T-helper 2 cell (primary cell): ENCODE measurements at places on chromosomes 6 and 20.

- no peak for DNase-seq
These were observed 67.7 kb upstream of the ZNFX1 start for GRCh38 chr20:49345524-49345923.

GRCh38 chr20:37741570-37741969 is 47.7 kb downstream of the CTNNBL1 start:
- DNase-seq = no peak

DNA sequence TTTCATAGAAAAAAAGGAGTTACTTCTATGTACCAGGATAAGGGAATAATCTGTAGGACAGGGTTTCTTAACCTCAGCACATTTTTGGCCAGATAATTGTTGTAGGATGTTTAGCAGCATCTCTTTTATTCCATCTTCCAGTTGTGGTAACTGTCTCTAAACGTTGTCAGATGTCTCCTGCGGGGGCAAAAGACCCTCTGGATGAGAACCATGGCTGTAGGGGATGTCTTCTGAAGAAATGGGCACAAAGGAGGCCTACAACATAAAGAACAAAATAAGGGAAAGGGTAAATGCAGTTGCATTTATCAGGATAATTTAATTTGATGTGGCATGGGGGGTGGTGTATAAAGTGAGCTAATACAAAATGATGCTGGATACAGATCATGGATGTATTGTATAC is 4.1 kb upstream of the FBXO5 start:
- no peak for DNase-seq

DNA sequence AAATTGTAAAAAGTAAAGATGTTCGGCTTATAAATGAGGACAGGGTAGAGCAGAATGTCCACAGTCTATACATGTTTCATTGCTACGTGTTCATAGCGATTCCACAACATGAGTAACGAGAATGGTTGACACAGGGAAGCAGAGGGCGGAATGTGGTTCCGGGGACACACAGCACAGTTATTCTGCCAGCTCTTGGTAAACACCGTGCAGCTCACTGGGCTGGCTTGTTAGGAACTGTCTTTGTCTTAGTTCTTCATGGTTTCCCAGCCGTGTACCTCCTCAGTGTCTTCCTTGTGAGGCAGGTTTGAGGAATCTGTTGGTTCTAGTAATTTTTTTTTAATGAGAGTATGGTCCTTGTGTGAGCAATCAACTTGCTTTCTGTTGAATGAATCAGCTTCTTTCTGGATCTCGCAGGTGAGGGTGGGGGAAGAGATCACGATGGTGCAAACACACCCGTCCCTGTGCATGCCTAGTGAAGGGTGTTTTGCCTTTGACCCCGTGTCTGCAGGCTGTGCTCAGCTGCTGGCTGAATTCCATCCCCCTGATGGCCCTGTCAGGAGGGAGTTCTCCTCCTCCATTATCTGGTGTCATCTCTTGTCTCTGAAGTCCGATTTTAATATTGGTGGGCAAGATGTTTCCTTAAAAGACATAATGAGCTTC is 168.2 kb downstream of the SMOC2 start:
- no peak for DNase-seq
